ENCODE measurements at places on chromosomes 11 and 22.

DNA sequence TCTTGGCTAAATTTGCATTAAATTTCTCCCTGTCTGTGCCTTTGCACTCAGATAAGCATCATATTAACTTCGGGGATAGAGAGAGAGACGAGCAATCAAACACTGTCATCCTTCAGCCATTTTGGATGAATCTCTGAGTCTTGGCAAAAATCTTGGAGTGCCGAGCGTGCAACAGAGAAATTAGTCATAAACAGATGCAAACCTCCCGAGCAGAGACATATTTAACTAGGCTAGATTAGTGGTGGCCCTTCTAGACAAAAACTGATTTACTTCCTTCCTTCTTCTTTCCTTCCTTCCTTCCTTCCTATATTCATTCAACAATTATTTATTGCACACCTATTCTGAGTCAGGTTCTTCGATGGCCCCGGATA is 114.4 kb upstream of the BLID start:
- DNase-seq, result no peak

DNA sequence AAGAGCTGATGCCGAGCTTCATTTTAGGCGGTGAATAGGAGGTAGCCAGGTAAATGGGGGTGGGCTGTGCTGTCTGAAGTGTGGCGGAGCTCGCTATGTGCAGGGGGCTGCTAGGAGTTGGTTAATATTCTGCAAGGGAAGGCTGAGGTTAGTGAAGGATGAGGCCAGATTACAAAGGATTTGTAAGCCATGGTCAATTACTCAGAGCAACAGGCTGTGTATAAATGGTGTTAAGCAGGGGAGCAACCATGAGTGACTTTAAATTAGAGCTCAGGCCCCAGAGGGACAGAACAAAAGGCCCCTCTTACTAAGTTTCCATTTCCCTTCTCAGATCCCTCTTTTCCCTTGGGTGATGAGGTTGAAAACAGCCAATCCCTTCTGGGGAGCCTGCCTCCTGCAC is 7.3 kb upstream of the MCAM start:
- DNase-seq, result no peak

DNA sequence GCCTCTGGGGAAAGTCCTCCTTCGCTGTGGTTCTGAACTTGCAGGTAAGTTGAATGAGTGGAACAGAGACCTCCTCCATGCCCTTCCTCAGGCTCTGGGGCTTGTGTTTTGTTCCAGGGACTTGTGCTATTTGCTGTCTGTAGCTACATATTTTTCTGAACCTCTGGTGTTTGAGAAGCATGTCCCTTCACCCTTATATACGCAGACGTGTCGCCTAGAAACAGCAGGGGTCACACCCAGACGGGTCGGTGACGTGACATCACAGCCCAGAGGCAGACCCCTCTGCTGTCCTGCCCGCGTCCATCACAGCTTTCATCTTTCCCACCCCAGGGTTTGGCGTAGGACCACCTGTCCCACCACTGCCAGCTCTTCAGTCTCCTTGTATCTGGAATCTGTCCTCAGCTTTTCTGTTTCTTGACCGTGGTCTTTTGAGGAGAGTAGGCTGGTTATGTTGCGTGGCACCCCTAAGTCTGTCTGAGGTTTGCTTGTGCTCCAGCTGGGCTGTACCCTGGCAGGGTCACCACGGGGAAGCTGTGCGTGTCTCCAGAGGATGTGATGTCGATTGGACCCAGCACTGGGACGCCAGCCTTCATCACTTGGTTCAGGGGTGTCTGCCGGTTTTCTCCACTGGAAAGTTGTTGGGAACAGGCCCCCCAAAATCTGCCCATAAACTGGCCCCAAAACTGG is 13.4 kb upstream of the MUC5B start:
- DNase-seq, result no peak

- peak; percentile 86 for DNase-seq
Measured at GRCh38 chr22:46739094-46739870, 1.2 kb upstream of the CERK start.

DNA sequence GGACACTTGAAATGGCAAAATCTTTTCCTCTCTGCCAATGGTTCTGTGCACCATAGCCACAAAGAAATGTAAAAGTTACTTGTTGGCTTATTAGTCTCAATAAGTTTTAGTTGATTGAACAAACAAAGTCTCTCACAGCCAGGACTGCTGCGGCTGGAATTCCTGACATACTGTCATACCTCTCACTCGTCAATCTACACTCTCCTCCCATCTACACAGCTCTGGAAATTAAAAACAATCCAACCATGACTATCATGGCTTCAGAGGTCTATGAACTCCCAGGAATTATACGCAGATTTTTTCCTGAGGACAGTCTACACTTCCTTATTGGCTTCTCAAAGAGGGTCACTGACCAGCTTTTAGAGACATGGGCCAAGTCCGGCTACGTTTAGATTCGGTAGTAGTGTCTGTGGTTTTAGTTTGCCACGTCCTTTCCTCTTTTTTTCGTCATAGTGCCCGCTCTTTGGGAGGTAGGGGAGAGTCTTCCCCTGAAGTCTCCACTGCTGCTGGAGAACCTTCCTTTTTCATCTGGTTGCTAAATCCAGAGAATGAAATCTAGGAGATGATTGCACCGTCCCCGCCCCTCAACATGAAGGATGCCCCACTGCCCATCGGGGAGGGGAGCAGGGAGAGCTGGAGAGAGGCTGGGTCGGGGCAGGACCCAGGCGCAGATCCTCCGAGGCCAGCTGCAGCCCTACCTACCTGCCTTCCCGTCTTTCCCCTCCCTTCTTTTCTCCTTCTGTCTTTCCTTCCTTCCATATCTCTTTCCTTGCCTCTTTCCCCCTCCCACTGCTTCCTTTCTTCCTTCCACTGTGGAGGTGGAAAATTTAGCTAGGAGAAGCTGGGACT is 1.0 kb upstream of the PLEKHB1 start:
- no peak for DNase-seq

- DNase-seq, result no peak
Measured at GRCh38 chr11:6630632-6631291, 11.5 kb upstream of the TPP1 start.

DNA sequence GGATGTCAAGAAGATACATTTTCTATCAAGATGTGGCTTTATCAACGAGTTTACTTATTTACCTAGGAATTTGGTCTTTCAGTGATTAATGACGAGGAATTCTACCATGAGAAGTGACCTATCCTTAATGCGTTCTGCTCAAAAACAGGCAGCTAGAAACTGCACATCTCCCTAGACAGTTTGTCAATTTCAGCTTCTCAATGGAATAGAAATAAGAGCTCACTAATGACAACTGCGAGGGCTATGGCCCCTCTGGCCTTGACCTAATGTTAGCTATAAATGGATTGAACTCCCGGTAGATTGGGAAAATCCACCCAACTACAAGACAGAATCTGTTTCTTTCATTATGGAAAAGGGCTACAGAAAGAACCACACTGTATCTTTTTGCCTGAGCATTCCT is 223.4 kb downstream of the CADM1 start:
- DNase-seq, result no peak

DNA sequence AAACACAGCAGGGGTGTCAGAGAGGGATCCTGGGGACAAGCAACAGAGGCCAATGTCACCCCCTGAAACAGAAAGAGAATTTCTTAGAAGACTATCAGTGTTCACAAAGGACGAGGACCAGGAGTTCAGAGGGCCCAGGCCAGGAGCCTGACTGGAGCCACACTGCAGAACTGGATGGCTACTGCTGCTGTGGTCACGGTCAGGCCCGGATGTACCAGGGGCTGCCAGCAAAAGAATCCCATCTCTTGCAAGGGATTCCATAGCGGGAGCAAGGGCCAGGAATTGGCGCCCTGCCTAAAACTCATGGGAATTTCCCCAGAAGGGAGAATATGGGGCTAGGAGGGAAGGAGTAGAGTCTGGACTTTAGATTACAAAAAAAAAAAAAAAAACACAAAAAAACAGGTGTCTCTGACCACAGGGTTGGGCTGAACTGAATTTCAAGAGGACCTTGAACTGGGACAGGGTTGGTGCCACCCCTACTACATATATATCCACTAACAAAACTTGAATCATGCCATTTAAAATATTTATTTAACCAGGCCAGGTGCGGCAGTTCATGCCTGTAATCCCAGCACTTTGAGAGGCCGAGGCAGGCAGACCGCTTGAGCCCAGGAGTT is 15.7 kb upstream of the KCTD14 start:
- DNase-seq, result peak; percentile 80

- peak; percentile 29 for DNase-seq
Measured at GRCh38 chr11:112525270-112525669, 264.6 kb upstream of the PLET1 start.

DNA sequence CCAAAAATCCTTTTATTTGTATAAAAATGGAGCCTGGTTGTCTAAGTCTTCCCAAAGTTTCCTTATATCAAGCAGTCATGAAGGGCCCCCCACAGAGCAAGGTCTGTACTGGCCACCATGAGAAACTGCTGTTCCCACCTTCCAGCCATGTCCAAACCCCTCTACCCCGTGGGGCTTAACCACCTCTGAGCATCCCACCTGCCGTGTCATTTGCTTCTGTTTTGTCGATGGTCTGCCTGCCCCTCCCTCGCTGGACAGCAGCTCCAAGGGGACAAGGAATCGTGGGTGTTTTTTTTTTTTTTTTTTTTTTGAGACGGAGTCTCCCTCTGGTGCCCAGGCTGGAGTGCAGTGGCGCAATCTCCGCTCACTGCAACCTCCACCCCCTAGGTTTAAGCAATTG is 11.1 kb upstream of the ANO1 start:
- DNase-seq, result no peak

DNA sequence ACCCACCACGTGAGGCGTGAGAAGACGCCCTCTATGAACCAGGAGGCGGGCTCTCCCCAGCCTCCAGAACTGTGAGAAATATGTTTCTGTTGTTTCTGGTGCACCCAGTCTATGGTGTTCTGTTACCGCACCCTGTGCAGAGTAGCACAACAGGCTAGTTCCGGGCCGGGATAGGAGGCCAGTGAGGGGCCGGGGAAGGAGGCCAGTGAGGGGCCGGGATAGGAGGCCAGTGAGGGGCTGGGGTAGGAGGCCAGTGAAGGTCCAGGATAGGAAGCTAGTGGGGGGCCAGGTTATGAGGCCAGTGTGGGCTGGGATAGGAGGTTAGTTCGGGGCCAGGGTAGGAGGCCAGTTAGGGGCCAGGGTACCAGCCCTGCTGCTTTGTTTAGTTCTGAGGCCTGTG is 204.6 kb downstream of the BARX2 start:
- no peak for DNase-seq

DNA sequence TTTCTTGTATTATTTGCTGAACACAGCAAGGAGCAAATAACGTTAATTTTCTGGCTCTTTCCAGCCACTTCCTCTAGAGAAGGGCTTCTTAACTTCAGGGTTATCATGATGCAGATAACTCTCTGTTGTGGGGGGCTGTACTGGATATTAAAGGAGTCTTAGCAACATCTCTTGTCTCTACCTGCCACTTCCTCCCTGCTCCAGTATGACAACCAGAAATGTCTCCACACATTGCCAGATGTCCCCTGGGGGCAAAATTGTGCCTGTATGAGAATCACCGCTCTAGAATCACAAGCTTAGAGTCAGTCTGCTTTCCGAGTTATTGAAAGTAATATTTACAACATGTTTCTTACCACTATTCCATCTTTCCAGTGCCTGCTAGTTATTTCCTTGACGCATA is 6.8 kb downstream of the JRKL start:
- no peak for DNase-seq

DNA sequence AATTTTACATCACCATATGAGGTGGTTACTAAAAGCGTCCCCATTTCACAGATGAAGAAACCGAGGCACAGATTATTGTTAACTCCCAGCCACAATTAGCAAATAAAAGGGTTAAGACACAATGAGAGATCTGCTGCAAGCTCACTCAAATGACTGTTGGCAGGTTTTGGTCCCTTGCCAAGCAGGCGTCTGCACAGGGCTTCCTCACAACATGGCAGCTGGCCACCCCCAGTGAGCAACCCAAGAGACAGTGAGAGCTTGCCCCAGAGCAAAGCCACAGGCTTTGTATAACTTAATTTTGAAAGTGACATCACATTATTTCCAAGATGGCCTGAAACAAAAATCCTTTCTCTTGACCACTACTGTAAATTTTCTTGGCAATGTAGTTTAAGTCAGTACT is 217.6 kb downstream of the NTM start:
- no peak for DNase-seq

GRCh38 chr11:46972343-46972742 is 35.8 kb downstream of the CSTPP1 start:
- no peak for DNase-seq

- no peak for DNase-seq
Measured at GRCh38 chr11:106051103-106051502, 26.0 kb downstream of the KBTBD3 start.

DNA sequence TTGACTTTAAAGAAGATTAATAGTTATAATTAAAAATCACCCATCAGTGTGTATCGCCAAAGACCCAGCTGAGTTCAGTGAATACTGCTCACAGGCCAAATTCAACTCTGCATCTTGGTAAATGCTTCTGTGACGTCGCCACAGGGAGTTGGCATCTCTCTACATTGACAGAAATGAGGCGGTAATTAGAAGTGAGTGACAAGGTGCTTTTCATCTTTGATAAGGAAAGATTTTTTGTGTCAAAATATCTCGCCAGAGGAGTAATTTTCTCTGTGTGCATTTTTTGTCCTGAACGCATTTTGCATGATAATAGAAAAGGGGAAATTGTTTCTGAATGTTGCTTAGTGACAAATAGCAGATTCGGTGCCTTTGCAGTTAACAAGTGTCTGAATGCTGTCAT is 345.8 kb downstream of the CNTN5 start:
- DNase-seq, result no peak

- DNase-seq, result no peak
Measured at GRCh38 chr11:104130161-104130560, 33.8 kb downstream of the PDGFD start.

DNA sequence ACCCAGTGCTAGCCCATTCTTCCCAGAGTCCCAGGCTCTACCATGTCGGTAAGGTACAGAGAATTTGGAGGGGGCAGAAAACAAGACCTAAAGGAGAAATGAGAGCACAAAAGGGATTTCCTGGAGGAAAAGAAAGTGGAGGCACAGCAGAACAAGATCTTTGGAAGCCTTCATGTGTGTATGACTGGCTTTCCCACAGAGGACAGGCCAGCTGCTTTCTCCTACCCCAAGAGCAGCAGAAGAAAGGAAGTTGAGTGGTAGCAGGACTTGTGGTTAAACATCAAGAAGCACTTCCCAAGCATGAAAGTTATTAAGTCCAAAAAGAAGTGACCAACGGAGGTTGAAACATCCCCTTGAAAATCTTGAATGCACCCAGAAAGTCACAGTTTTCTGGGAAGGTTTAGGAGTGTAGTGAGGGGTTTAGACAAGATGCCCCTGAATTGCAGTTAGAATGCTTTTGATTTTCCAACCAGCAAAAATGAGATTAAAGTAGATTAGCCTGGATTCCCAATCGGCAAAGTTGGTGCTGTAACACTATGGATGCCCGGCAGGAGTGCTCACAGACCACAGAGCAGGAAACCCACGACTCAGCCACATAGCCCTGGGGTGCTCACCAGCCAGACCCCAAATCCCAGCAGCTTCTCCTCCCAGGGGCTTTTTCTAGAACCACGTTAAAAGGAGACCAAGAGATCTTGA is 608 bp downstream of the TMPRSS13 start:
- DNase-seq, result no peak

GRCh38 chr22:17732251-17732854 is 41.9 kb downstream of the BID start:
- no peak for DNase-seq

Measured in transverse colon (tissue), 4 donors.